ENCODE measurements at places on chromosomes 6 and 20. TPM values are rescaled to one million over a fixed set of nuclear protein-coding genes. Genes with fewer than 3 reads are reported as not detected.

The LPA gene
- total RNA-seq, result 0.06 TPM

The FBXO5 gene
- 16.4 TPM for total RNA-seq

The NQO2 gene
- 13.1 TPM for total RNA-seq

The CYB5R4 gene
- 6.5 TPM for total RNA-seq

The RBPJL gene
- total RNA-seq, result not detected

The MEI4 gene
- total RNA-seq, result 1.2 TPM

The MYL9 gene
- 19.2 TPM for total RNA-seq

The ENPP5 gene
- total RNA-seq, result 14.6 TPM

The TMEM244 gene
- not detected for total RNA-seq

Data from metanephros (tissue), 2 donors.